ELR (cell line): ENCODE measurements at places on chromosomes 11 and 22.

DNA sequence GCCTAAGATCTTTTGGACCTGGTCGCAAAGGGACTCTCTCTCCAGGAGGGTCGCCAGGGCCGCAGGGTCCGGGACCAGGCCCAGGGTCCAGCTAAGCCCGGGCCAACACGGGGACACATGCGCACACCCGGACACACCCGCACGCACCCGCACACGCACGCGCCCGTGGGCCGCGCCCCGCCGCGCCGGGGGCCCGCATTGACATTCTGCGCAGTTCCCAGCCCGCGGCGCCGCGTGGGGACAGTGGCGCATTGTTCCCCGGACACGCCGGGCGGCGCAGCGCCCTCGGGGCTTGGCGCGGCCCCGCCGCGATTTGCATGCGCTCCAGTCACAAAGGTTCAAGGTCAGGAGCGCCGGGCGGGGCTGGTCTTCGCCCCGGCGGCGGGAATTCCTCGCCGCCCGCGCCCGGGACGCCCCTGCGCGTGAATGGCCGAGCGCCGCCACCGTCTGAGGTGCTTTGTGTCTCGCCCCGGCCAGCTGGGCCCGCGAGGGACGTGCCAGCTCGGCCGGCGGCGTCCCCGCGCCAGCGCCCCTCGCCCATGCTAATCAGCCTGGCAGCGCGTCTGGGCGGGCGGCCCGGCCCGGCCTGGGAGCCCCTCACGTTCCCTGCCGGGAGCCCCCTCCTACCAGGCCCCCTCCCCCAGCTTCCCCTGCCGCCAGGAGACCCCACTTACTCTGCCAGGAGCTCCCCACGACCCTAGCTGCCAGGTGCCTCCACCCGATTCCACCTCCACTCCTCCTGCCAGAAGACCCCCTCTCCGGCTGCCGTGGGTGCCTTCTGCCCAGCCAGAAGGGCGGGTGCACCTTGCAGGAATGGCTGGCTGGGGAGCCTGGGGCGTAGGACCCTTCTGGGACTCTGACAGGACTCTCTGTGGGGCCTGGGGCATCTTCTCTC lies 50.5 kb upstream of the WNT7B start:
- DNase-seq = peak; percentile 34

DNA sequence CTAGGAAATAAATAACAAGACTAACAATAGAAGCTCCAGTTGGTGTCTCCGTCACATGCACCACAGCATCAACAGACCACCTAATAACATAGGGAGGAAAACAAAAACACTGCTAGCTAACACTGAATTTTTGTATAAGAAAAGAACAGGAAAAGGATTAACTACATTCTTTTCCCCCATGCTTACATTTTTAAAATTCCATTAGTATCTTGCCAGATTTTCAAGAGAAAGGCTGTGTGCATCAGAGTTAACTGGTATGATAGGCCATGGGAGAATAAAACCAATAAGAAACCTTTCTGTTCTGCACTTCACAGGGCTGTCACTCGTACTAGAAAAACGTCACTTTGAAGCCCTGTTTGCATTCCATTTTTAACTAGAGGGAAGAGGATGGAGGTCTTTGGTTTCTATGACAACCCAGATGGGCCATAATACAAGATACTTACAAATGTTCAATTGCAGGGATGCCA lies 79.0 kb downstream of the LARGE2 start:
- peak; percentile 4 for DNase-seq

- no peak for DNase-seq
Observed at GRCh38 chr22:27111796-27112672, 454.6 kb downstream of the MIAT start.

GRCh38 chr11:93519179-93519578 lies 24.0 kb downstream of the SMCO4 start:
- DNase-seq = no peak

GRCh38 chr11:46642627-46643335 lies 25.4 kb downstream of the ATG13 start:
- no peak for DNase-seq

DNA sequence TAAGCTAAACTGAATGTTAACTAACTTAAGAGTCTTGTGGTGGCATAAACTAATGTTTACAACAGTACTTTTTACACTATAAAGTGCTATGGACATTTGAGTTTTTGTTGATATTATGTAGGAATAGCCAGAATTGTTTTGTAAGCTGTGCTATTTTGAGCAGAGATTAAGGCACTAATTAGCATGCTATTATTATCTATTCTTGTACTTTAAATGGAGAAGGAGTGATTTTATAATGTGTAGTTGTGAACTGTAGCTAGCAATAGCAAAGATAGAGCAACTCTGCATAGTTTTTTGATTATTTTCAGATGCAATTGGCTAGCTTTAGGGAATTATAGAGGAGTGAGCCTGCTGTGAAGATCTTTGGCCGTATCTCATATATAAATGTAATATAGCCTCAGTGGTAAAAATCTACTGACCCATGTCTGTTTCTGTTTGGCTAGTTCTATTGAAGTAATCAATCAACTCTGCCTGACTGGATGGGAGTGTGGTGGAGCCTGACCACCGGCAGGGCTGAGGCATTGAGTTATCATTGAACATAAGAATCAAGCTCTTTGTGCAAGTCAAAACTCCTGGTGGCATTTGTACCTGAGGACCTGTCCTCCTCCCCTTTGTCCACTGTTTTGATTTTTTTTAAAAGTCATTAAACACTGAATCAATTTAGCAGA lies 34.3 kb downstream of the NCAM1 start:
- no peak for DNase-seq

- DNase-seq = peak; percentile 20
Observed at GRCh38 chr11:20388096-20389055, 860 bp downstream of the PRMT3 start.
